Right forelimb (tissue), 1 donor: ENCODE measurements at places on chromosomes 5 and 9.

DNA sequence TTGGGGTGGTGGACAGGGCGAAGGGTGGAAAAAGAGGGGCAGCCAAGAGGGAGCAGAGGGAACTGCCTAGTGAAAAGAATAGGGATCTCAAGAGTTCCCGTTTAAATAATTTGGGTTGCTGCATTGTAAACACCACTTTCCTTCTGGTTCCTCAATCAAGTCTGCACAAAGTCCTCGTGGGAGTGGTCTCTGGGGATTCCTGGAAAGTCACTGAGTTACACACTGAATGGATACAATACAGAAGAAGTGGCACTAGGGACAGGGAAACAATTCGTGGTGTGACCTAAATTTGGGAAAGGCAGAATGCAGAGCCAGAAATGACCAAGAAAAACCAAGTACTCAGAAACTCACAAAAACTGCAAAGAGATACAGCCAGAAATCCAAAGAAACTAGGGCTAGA, 161.7 kb downstream of the CDK5RAP2 start:
- DNase-seq = no peak

DNA sequence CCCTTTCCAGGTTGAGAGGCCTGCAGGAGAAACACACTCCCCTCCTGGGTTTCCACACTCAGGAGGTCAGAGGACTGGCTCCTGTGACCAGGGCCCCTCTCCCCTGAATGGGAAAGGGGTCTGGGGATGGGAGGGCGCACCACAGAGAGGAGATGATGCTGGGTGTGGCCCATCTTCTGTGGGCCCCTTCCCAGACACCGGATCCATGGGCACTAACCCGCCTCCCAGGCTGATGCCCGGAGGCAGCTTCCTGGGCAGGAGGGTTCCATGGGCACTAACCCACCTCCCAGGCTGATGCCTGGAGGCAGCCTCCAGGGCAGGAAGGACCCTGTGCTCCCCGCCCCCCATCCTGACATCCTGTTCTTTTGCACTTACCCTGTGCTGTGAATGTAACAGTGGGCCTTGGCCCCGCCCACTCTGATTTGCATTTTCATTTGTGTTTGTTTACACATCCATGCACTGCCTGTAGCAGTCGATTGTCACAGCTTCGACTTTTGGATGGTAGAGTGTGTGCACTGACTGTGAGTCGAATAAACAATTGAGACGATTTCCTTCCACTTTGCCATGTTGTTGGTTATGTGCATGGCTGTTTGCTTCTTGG, 9.3 kb upstream of the DOLPP1 start:
- no peak for DNase-seq

- no peak for DNase-seq
Observed at GRCh38 chr9:92656537-92656925, 13.4 kb downstream of the IPPK start.

DNA sequence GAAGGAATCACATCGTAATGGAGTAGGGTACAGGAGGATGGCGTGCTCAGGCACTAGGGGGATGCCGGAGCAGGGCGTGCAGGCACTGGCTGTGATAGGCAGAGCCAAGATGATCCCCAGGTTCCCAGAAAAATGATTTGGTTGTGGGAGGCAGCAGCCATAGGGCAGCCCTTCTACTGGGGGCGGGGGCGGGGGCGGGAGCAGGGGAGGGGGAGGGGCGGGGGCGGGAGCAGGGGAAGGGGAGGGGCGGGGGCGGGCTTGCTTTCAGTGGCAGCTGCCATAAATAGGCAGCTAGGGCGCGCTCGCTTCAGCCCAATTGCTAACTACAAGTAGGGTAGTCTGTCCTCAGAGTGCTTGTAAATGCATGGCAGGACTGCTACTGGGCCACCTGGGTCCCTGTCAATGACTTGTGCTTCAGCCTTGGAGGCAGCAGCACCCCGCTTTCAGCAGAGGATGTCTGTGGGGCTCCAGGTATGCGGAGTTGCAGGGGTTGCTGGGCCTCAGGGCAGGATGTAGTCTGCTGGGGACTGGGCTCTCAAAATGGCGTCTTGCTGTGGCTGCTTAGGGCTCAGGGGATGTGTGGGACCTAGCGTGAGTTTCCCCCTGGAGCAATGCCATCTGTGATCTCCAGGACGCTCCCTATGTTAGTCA, 354.3 kb downstream of the RAB3C start:
- no peak for DNase-seq

GRCh38 chr9:79812507-79813257, 240.9 kb downstream of the TLE4 start:
- DNase-seq = no peak

- peak; percentile 17 for DNase-seq
Observed at GRCh38 chr5:132009706-132010405, 1.6 kb downstream of the ACSL6 start.

- DNase-seq = no peak
Observed at GRCh38 chr5:148474025-148474511, 90.3 kb downstream of the FBXO38 start.

GRCh38 chr9:131666774-131667173, 73.1 kb downstream of the RAPGEF1 start:
- peak; percentile 29 for DNase-seq

GRCh38 chr5:121151534-121151933, 687.4 kb downstream of the PRR16 start:
- no peak for DNase-seq

DNA sequence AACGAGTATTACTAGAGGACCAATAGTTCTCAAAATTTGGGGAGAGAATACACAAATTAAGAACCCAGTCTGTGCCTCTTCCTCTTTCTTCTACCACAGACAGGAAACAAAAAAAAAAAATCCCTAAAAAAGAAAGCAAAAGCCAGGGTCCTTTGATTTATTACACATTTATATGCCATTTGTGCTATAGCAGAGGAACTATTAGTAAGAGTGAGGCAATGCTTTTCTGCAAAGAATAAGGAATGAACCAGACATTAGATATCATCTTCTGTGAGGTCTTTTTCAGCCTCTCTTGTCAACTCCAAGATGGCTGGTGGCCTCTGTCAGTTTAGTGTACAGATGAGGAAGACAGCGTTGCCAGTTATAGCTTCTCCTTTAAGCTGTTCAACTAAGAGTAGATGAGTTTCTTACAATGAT, 127.6 kb downstream of the RFX3 start:
- DNase-seq = no peak

- no peak for DNase-seq
Observed at GRCh38 chr9:35666549-35666948, 1.6 kb upstream of the ARHGEF39 start.

- no peak for DNase-seq
Observed at GRCh38 chr5:58151414-58151813, 308.5 kb downstream of the PLK2 start.

- DNase-seq = no peak
Observed at GRCh38 chr9:22169243-22169642, 160.1 kb upstream of the CDKN2B start.

DNA sequence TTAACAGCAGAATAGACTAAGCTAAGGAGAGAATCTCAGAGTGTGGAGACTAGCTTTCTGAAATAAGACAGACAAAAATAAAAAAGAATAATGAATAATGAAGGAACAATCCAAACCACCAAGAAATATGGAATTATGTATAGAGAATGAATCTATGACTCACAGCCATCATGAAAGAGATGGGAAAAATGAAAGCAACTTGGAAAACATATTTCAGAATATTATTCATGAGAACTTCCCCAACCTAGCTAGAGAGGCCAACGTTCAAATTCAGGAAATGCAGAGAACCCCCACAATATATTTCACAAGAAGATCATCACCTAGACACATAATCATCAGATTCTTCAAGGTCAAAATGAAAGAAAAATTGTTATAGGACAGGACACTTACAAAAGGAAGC, 349.0 kb upstream of the MPDZ start:
- no peak for DNase-seq

- no peak for DNase-seq
Observed at GRCh38 chr9:3541206-3541605, 15.4 kb upstream of the RFX3 start.

DNA sequence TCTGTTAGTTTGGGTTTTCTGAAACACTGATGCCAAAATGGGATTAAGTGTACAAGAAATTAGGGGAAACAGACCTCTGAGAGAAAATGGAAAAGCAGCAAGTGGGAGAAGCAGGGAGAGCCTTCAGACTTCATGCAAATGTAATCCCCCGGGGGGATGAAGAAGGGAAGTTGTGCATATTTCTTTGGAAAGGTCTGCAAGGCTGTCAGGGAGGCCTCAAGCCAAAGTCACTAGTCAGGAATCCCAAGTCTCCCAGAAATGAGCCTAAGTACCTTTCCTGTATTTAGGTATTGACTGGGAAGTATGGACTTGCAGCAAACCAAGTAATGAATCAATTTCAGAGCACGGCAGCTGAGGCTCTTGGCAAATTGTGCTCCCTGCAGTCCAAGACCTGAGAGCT, 2.2 kb downstream of the FTMT start:
- no peak for DNase-seq

GRCh38 chr5:163912046-163912445, 406.6 kb downstream of the MAT2B start:
- no peak for DNase-seq

GRCh38 chr9:37979844-37980243, 75.9 kb upstream of the SLC25A51 start:
- DNase-seq = no peak

DNA sequence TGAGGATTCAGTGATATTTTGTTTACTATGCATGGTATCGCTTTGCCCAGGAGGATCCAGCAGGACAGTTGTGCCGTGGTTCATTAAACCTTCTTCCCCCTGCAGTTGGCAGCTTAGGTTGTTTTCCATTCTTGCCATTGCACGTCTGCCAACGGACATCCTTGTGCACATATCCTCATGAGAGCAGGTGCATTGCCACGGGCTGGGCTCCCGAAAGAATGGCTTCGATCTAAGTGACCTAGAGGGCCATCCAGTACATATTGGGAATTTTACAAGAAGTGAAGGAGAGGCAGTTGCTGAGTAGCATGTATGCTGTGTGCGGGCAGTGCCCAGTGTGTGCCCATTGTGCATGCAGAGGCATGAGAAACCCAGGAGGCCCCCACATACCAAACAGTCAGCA, 22.1 kb downstream of the HRH2 start:
- no peak for DNase-seq

GRCh38 chr9:70000469-70000868, 43.2 kb upstream of the MAMDC2 start:
- no peak for DNase-seq

GRCh38 chr9:137708590-137709284, 89.9 kb downstream of the EHMT1 start:
- DNase-seq = no peak

- DNase-seq = no peak
Observed at GRCh38 chr5:57780306-57780960, 297.8 kb upstream of the ACTBL2 start.

- DNase-seq = no peak
Observed at GRCh38 chr9:36938617-36939016, 95.5 kb downstream of the PAX5 start.

DNA sequence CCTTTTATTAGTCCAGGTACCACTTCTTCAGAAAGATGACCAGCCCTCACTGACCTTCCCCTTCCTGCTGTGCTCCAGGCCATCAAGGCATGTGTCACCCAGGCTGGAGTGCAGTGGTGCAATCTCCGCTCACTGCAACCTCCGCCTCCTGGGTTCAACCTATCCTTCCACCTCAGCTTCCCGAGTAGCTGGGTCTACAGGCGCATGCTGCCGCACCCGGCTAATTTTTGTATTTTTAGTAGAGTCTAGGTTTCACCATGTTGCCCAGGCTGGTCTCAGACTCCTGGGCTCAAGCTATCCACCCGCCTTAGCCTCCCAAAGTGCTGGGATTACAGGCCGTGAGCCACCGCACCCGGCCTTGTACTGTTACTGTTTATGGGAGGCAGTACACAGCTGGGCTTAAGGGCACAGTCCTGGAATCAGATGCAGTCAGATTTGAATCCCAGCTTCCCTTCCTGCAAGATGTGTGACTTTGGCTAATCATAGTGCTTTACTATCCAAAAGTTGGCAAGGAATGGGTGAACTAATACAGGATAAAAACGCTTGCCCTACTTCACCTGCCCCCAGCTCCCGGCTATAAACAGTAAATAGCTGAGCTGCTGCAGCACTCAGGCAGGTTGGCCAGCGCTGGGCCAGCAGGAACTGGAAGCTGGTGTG, 483 bp upstream of the EIF4EBP3 start:
- no peak for DNase-seq

DNA sequence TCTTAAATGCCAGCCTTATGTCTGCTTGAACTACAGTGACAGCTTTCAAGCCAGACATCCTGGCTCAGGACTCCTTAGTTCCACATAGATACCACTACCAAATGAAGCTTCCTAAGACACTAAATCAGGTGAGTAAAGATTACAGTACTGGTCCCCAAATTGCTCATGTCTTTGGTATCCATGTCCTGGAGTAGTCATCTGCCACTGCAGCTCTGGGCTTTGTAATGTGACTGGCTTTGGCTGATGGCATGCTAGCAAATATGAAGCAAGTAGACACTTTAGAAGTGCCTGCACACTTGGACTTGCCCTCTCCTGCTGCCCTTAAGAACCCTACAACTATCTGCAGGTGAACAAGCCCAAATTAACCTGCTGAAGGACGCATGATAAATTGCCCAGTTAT, 334.9 kb downstream of the BNC2 start:
- DNase-seq = no peak

- peak; percentile 46 for DNase-seq
Observed at GRCh38 chr5:159442206-159442850, 112.0 kb upstream of the IL12B start.

- no peak for DNase-seq
Observed at GRCh38 chr5:132294728-132295504, 722 bp downstream of the SLC22A4 start.

GRCh38 chr5:80503641-80504040, 15.7 kb downstream of the FAM151B start:
- DNase-seq = no peak

- DNase-seq = peak; percentile 33
Observed at GRCh38 chr5:135317286-135317685, 81.7 kb downstream of the MACROH2A1 start.

GRCh38 chr9:92722386-92723298, 42.0 kb downstream of the BICD2 start:
- DNase-seq = no peak

DNA sequence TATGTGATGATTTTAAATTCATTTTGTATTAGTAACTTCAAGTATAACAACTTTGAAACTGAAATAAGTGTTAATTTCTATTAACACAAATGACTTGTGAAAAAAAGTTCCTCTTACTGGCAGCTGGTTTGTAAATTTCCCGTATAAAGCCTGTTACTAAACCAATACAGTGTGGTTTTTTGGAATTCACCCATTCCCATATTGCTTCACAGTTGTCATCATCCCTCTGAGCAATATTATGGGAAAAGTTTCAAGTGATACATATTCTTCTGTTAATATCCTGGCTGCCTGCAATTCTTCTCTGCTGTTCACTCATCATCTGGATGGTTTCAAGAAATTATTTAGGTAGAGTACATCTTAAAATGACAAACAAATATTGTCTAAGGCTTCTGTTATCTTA, 1185.1 kb upstream of the C9orf72 start:
- DNase-seq = no peak

- no peak for DNase-seq
Observed at GRCh38 chr5:121706686-121707085, 145.0 kb upstream of the FTMT start.

GRCh38 chr5:114335391-114335790, 26.5 kb upstream of the KCNN2 start:
- no peak for DNase-seq
